ENCODE measurements at places on chromosomes 2 and 18.

DNA sequence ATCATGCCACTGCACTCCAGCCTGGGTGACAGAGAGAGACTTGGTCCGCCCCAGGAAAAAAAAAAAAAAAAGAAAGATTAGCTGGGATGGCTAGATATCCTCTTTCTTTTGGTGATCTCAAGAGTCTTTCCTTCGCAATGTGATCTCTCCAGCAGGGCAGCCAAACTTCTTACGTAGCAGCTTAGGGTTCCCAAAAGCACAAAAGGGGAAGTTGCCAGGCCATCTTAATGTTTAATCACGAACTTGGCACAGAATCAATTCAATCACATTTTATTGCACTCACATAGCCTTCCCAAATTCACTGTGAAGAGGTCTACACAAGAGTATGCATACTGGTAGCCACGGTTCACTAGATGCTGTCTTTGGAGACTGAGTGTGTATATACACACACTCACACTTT, 53.1 kb downstream of the VIL1 start:
- DNase-seq, result no peak

DNA sequence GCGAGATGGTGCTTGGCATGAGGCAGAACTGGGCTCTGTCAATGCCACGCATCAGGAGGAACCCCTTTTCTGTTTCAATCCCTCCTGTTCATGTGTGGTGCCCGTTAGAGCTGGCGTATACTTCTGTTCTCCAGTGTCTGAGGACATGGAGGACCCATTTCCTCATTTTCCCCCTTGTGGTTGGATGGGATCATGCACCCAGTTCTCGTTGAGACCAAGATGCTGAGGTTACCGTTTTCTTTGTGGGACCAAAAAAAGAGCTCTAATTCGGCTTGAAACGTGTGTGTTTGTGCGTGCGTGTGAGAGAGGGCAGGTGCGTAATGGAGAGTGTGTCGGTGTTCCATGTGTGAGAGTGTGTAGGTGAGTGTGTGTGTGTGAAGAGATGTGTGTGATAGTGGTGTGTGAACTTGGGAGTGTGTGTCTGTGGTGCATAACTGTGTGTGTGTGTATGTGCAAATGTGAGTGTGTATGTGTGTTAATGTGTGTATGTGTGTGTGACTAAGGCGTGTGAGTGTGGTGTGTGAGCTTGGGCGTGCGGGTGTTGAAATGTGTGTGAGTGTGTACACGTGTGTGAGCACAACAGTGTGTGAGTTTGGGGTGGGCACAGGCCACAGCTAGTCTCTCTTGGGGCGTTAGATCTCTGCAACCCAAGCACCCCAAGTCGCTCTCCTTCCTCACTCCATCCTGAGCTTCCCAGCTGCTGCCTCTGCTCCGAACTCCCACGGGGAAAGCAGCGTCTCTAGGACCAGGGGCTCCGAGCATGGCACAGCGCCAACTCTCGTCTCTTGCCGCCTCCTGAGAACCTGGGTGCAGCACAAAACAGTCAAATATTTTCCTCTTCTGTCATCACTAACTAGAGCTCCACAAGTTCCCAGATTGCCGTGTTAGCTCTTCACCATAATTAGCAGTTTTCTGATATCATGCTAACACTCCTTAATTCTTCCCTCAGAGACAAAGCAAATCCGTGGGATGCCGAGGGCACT, 75.8 kb downstream of the LONRF2 start:
- no peak for DNase-seq

GRCh38 chr2:207041279-207041678, 102.0 kb downstream of the CPO start:
- no peak for DNase-seq

DNA sequence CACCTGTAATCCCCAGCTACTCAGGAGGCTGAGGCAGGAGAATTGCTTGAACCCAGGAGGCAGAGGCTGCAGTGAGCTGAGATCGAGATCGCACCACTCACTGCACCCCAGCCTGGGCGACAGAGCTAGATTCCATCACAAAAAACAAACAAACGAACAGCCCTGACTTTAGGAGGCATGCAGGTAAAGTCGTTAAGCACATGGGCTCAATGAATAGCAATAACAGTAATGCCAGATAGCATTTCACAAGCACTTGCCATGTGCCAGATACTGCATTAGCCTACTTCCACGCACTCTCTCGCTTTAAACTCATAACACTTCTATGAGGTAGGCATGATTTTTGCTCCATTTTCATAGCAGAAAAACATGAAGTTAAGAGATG, 135.6 kb upstream of the KLHL14 start:
- DNase-seq, result no peak

- no peak for DNase-seq
Observed at GRCh38 chr2:239891698-239892097, 133.4 kb downstream of the NDUFA10 start.

GRCh38 chr2:165420231-165420630, 49.3 kb upstream of the CSRNP3 start:
- no peak for DNase-seq
